ENCODE measurements at places on chromosomes 16 and 17. TPM values are rescaled to one million over a fixed set of nuclear protein-coding genes. Genes with fewer than 3 reads are reported as not detected.

NOS2 gene
- under 0.01 TPM for total RNA-seq

TBC1D3K gene
- not detected for total RNA-seq

C1QTNF1 gene
- total RNA-seq, result 39.5 TPM

CIITA gene
- total RNA-seq, result 1.1 TPM

CSH1 gene
- total RNA-seq, result not detected

Data from articular chondrocyte of knee joint (primary cell).